Small intestine (tissue), 16 donors: ENCODE measurements at places on chromosomes 2 and 18.

GRCh38 chr2:219442256-219443015, 7.8 kb downstream of the SPEG start:
- no peak for DNase-seq

- no peak for DNase-seq
These were observed 98.5 kb upstream of the RIOK3 start for GRCh38 chr18:23354625-23355024.

- DNase-seq, result no peak
These were observed 67.1 kb upstream of the CNTNAP5 start for GRCh38 chr2:123958011-123958410.

DNA sequence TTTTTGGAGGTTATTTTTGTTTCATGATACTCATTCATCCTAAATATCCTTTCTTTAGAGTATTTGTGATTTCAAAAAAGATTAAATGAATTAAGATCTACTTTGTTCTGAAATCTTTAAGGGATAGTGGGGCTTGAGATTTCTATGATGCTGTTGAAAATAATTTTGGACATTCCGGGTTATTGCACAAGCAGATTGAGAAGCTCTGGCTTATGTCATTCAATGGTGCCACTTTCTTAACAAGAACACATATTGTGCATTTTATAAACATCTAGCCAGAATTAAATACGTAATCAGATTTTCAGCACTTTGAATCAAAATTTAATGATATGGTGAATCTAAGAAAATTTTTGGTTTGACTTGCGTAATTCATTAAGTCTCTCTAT, 207.7 kb upstream of the COL3A1 start:
- DNase-seq, result no peak

DNA sequence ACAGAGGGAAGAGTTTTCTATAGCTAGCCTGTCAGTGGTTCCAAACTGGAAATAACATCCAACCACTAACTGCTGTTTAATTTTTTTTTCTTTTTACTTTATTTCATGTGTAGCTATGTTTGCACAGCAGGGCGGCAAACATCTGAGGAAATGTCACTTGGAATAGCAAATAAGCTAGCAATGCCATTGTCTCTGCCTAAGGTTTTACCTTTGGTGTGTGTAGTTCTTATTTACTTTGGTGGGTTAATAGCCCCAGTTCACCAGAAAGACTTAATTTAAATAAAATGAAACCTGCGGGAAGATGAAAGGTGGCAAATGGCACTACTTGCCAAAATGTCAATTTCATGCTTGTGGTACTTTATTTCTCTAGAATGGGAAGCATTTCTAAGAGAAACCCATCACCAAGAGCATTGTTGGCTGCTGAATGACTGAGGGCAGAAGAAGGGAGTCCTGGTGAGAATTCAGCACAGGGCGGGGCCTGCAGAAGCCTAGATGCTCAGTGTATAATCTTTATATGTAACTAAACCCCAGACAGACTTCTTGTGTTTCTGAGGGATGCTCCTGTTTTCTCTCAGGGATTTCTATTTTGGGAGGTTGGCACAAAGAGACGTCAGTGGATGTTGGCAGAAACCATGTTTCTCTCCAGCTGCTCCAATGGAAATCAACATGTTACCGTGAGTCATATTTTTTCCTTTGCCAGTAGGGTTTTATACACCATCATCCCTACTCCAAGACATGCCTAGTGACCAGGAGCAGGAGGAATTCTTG, 300.4 kb upstream of the NT5C1B start:
- no peak for DNase-seq

DNA sequence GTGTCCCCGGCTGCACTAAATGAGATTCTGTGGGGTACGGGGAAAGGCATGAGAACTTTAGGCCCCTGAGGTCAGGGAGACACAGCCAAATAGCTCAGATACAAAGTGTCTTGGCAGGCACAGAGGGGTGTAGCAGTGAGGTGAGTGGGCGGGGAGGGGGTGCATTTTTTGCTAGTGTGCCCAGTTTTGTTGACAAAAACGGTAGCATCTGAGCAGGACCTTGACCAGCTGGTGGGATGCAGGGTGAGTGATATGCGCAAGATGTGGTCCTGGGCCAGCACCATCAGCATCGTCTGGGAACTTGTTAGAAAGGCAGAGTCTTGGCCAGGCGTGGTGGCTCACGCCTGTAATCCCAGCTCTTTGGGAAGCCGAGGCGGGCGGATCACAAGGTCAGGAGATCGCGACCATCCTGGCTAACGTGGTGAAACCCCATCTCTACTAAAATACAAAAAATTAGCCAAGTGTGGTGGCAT, 127.3 kb upstream of the LGALSL start:
- DNase-seq, result no peak

- no peak for DNase-seq
These were observed 244.9 kb upstream of the MYT1L start for GRCh38 chr2:2575870-2576386.

- no peak for DNase-seq
These were observed 144.5 kb downstream of the HDAC4 start for GRCh38 chr2:239256350-239256743.

DNA sequence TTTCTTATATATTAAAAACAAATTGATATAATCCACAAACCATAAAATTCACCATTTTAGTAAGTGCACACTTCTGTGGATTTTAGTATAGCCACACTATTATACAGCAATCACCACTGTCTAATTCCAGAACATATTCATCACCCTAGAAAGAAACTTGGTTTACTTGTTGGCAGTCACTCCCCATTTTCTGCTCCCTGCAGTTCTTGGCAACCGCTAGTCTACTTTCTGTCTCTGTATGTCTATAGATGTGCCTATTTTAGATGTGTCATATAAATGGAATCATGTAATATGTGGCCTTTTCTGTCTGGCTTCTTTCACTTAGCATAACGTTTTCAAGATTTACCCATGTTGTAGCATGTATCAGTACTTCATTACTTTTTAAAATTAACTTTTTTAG, 5.7 kb downstream of the CKAP2L start:
- no peak for DNase-seq

DNA sequence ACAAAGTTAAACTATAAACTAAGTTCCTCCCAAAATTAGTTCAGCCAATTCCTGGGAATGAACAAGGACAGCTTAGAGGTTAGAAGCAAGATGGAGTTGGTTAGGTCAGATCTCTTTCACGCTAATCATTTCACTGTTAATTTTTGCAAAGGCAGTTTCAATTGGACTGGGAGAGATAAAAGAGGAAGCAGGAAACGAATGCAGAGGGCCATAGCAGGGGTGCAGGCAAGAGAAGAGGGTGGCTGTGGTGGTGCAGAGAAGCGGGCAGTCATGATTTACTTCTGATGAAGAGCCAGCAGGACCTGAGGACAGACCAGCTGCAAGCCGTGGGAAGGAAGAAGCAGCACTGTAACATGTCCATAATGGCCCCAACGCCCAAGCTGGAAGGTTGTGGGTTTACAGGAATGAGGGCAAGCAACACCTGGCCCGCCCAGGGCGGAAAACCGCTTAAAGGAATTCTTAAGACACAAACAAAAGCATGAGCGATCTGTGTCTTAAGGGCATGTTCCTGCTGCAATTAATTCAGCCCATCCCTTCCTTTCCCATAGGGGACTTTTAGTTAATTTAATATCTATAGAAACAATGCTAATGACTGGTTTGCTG, 4.1 kb upstream of the RMP24 start:
- DNase-seq, result no peak

DNA sequence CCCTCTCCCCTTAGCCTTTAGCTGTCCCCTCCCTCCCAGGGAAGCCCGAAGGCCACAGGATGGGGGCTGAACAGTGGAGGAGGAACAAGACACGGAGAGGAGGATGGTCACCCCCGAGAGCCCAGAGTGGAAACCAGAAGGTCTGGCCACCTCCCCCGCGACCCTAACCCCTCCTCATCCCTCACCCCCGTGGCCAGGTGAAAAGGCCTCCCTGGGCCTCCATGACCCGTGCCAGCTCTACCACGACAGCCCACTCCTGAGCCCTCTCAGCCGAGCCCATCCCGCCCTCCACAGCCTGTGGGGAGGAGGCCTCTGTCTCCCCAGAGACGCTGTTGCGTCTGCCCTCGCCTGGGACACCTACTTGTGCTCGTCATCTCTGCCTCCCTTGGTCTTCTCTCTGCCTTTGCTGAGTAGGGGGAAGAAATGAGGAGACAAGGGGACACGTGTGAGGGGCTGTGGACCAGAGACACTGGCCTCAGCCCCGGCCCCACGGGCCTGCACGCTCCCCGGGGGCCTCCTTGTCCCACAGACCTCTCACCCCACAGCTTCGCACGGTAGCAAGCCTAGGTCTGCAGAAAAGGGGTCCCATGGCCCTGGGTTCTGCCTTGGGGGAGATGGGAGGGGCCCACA, 32.5 kb upstream of the OTOF start:
- DNase-seq, result no peak

- DNase-seq, result no peak
These were observed 234.4 kb downstream of the TRIB2 start for GRCh38 chr2:12950957-12951656.

- no peak for DNase-seq
These were observed 12.6 kb downstream of the BARD1 start for GRCh38 chr2:214796911-214797310.

DNA sequence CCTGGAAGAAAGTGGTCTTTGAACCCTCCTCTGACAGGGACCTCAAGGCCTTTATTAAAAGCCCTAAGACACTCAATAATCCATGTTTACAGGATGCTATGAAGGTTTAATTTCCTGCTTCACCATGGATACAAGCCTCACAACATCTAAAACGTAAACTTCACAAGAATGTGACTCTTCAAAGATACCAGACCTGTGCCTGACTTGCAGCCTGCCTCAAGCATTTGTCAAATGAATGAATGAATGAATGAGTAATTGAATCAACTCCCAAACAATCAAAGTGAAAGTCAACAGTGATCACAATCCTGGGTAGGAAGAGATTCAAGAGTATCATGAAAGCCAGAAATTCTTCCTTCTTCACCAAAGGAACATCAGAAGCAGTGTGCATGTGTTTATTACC, 30.4 kb downstream of the KLF7 start:
- DNase-seq, result no peak

GRCh38 chr18:24559526-24559925, 99.1 kb downstream of the HRH4 start:
- DNase-seq, result no peak

DNA sequence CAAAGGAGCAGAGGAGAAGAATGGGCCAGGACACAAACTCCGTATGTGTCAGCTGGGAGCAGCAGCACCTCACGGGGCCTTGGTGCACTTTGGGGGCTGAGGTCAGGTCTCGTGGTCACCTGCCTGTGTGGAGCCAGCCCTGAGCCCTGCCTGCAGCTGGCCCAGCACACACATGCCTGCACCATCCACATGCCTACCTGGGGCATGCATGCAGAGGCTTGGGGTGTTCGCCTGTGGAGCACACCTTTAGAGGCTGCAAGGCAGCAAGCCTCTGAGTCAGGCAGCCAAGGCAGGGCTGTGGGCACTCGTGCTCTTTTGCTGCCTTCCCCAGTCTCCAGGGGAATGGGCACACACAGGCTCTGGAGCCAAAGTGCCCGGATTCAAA, 36.0 kb downstream of the ARHGEF4 start:
- no peak for DNase-seq

- no peak for DNase-seq
These were observed 224.9 kb downstream of the INSIG2 start for GRCh38 chr2:118312969-118313756.

GRCh38 chr2:84649487-84650142, 133.3 kb downstream of the DNAH6 start:
- DNase-seq, result no peak

- DNase-seq, result no peak
These were observed 89.1 kb upstream of the KLF7 start for GRCh38 chr2:207254591-207255464.

DNA sequence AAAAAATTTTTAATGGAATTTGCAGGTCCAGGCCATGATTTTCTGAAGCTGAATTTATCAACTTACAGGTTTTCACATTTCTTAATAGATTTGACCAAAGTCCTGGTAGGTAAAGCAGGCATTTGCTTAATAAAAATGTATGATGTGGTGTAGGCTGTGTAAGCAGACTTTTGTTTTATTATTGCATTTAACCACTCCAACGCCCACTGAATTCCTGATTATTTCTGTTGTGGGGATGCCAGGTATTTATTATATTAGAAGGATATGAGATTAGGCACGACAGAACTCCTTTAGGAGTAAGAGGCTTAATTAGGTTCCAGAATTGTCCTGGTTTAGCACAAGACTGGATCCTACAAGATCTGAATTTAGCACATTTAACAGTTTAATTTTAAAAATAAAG, 111.1 kb downstream of the ADCYAP1 start:
- DNase-seq, result no peak

DNA sequence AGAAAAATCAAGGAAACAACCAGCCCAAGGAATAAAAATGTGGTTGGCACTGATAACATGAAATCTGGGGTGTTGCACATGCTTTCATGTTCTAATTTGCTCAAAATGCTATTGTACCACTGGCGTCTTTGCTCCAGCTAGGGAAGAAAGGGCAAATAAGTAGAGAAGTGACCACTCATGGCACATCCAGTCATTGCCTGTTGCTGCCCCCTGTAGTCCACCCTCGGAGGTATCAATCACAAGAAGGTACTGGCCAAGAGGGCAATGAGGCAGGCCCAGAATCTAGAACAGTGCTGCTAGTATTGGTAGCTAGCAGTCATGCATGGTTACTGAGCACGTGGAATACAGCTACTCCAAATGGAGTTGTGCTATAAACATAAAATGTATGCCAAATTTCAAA, 213.4 kb downstream of the CDCA7 start:
- DNase-seq, result no peak

DNA sequence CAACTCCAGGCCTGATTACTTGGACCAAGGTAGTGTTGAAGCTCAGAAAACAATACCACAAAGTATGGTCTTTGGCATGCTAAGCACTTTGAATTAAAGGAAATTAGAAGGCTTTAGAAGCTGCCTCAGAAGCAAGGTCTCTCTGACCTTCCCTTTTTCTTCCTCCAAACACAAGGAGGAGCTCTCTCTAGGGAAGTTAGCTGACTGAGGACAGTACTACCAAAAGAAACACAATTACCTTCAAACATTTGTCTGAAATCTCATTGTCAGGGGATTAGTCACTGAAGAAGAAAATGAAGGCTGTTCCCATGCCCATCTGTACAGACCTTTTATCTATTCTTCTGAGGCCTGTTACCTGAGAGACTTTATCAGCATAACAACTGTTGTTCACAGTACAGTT, 279.3 kb downstream of the CDH20 start:
- no peak for DNase-seq

DNA sequence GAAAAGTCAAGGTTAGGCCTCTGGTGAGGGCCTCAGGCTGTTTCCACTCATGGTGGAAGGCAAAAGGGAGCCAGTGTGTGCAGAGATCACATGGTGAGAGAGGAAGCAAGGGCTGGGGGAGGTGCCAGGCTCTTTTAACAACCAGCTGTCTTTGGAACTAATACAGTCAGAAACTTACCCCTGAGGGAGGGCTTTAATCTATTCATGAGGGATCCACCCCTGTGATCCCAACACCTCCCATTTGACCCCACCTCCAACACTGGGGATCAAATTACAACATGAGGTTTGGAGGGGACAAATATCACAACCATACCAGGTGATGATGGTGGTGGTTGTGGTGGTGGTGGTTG, 10.9 kb downstream of the POLI start:
- no peak for DNase-seq

- peak; percentile 26 for DNase-seq
These were observed 127.4 kb downstream of the DPP4 start for GRCh38 chr2:161946489-161947107.
